ENCODE measurements at places on chromosomes 5 and 9.

- DNase-seq = no peak
Observed at GRCh38 chr9:111860443-111860842, 36.2 kb upstream of the UGCG start.

GRCh38 chr5:124132843-124133242, 613.6 kb downstream of the ZNF608 start:
- DNase-seq = no peak

- no peak for DNase-seq
Observed at GRCh38 chr5:95850391-95850894, 27.9 kb upstream of the GLRX start.

DNA sequence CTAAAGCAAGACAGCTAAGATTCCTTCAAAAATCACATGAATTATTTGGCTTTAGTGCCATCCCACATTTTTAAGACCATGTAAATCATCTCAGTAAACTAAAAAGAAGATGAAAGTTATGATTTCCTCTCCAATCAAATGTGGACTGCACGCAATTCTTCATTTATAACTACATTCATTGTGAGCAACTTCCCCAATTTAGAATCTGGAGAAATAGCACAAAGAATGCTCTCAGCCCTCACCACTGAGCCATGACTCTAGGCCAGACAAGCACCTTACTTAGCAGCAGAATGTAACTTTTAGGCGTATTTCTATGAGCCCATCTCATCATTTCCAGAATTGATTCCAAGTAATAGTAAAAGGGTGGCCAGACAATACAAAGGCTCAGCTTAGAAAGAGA, 616.6 kb downstream of the TLE1 start:
- no peak for DNase-seq

DNA sequence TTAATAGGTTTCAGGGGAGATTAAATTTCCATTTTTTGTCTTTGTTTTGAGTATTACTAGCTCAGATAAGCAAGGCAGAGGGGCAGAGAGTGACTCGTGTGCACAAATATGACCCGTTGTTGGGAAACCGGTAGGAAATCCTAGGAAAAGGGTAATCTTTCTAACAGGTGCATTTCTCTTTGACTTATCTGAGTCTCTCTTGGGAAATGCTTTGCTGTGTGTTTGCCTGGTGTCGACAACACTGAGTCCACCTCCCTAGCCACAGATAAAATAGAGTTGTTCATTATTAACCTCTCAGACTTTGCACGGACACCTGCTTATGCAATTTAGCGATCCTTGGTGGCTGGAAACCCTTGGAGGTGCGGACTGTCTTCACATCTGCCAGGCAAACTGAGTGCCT, 164.2 kb downstream of the FGF1 start:
- DNase-seq = no peak

GRCh38 chr9:99626426-99626825, 195.3 kb upstream of the NR4A3 start:
- DNase-seq = no peak

DNA sequence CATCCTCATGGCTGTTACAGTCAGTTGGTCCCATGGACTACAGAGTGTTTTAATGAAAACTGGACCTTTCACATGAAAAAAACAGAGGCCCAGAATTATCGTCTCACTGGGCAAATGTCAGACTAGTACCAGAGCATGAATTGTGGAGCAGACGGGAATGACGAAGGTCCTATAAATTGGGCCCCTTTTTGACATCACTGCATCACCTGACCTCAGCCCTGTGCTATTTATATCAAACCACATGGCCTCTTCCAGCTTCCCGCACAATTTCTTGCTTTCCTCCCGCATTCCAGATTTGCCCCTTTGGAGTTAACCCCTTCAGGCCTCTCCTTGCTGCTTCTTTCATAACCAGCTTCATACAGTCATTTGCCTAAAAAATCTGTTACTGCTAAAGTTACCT, 301.7 kb downstream of the ATPSCKMT start:
- no peak for DNase-seq

DNA sequence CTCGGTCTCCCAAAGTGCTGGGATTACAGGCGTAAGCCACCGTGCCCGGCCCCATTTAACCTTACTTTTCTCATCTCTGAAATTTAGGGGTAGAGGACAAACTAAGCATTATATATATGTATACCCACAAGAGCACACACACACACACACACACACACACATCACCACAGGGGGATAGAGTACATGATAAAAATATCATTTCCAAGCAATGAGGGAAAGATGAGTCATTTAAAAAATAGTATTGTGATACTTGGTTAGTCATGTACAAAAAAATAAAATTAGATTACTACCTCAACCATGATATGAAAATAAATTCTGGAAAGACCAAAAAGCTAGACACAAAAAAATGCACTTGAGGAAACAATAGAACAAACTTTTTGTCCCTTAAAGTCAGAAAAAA, 67.2 kb downstream of the CDH18 start:
- DNase-seq = no peak

DNA sequence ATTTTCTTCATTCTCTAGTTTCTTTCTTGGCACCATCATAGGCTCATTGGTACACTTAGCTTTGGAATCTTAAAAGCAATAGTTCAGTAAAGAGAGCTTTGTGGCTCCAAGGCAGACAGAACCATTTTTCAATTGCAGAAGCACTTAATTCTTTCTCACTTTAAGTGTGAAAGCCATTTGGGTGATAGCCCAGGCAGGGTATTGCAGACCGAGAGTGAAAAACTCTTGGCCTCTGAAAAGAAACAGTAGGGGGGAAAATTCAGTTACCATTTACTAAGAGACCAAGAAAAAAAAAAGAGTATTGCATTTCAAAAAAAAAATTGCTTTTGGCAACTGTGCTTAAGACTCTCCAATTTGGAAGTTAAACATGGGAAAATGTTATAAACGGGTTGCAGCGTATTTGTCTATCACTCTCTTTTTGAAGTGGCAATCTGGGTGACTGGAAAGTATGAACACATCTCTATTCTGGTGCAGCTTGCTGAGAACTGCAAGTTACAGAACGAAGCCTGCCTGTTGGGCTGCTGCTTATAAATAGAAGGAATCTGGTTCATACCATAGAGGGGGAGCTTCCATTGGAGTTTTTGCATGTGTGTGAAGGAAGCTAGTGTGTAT, 170.5 kb downstream of the TLE4 start:
- no peak for DNase-seq
